HAP-1 (cell line): ENCODE measurements at places on chromosomes 6 and 20.

GRCh38 chr6:134982161-134982560 lies 32.3 kb upstream of the ALDH8A1 start:
- DNase-seq, result no peak

GRCh38 chr6:36514554-36515456 lies 32.5 kb downstream of the STK38 start:
- no peak for DNase-seq

DNA sequence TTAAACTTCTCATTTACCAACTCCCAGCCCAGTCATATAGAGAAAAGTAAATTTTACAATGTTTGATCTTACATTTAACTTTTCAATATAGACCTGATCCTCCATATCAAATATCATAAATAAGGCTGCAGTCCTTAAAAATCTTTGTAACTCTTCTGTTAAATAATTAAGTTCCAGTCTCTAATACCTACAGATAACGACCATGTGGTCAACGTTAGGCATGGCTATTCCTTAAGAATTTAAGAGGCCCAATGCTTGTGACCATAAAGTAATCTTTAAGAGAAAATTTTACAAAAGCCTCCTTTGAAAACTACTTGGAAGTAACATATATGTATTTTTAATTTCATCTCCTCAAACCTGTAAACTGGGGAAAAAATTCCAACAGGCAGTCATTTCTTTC lies 1.6 kb downstream of the FBXO5 start:
- no peak for DNase-seq

DNA sequence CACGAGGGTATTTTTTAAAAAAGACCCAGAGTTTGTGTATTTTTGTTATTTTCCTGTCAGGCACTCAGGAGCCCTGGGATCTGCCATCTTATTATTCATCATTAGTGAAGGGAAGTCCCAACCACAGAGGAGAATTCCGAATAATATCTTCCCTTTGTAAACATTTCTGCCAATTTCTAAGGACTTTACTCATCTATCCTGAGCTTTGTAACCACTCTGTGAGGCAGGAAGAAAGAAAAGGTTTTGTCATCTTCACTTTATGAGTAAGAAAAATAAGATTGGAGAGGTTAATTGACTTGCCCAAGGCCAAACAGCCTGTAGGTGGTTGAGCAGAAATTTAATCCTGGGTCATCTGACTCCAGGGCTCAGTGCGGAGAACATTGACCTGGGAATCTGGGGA lies 23.0 kb upstream of the IYD start:
- no peak for DNase-seq

- DNase-seq, result peak; percentile 26
These were observed 130.8 kb downstream of the JPH2 start for GRCh38 chr20:44056010-44056698.

GRCh38 chr6:138498629-138499302 lies 528 bp downstream of the NHSL1 start:
- peak; percentile 81 for DNase-seq

- DNase-seq, result no peak
These were observed 1.0 kb downstream of the NR2E1 start for GRCh38 chr6:108166664-108167448.

DNA sequence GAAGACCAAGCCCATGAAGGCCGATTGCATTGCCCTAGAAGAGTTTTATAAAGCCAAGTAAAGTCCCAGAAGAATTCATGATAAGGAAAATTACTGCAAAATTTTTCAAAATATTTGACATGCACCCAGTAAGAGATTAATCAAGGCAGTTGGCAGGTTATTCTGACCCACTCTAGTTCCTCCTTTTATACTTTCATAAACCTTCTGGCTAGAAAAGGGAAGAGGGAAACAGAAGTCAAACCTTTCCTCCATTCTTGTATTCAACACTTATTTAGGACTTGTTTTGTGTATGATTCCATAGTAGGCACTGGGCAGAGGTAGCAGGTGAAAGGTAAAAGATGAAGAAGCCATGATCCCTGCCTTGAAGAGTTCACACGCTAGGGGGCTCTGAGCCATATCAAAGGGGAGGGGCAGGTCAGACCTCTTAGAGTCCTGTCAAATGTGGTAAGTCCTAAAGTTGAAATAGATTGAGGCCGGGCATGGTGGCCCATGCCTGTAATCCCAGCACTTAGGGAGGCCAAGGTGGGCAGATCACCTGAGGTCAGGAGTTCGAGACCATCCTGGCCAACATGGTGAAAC lies 85.4 kb downstream of the NDUFAF5 start:
- DNase-seq, result no peak

- DNase-seq, result no peak
These were observed 5.5 kb upstream of the CDSN start for GRCh38 chr6:31125586-31126363.

DNA sequence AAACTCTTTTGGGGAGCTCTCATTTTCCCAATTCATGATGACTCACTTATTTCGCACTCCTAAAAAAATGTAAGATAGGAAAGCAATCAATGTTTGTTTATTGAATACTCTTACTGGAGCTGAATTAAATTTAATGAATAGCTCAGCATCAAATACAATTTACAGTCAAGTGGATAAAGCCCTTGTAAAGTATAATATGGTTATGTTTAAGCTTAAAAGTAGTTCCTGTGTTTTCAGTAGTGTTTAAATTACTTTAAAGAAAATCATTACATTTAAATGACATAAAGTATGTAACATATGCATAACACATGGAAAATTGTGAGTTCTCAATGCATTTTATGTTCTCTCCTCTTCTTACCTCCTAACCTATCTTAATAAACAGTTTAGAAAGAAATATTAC lies at the start of gene OR2B3:
TSS of gene OR2B3 (minus strand) at position 101 of the 400 bp plus-strand sequence. CDS start at position 36, 65 bp downstream.
- no peak for DNase-seq

DNA sequence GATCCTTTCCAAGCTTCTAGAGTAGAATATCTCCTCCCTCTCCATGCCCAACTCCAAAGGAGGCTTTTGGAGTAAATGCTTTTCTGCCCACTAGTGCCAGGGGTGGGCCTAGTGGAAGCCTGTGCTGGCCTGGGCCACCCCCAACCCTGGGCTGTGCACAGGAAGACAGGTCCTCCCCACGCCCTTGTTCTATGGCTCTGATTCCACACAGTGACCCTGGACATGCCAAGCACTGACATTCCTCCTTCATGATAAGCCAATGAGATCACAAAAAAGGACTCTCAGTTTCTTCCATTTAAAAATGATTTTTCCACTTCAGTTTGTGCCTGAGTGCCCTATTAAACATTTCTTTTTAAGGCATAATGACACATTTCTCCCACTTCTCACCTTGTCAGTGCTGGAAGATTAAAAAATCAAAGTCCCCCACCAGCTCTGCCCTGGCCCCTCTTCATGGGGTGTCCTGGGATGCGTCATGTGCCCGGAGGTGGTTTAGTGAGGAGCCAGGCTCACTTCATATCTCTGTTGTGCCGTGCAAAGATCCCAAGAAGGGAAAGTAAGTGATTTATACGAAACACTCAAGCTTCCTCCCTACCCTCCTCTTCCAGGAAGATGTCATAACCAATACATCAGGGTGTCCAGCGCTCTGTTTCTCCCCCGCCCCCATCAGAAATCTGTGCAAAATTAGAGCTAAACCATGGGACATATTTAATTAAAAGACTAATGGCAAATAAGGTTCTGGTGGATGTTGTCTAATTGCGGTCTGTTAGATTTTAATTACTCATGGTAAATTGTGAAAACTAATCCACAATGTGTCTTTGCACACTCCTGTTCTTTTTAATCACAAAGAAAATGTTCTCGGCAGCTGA lies 255.0 kb downstream of the NRN1 start:
- no peak for DNase-seq

- DNase-seq, result no peak
These were observed 425.2 kb upstream of the OPRM1 start for GRCh38 chr6:153613719-153614455.

DNA sequence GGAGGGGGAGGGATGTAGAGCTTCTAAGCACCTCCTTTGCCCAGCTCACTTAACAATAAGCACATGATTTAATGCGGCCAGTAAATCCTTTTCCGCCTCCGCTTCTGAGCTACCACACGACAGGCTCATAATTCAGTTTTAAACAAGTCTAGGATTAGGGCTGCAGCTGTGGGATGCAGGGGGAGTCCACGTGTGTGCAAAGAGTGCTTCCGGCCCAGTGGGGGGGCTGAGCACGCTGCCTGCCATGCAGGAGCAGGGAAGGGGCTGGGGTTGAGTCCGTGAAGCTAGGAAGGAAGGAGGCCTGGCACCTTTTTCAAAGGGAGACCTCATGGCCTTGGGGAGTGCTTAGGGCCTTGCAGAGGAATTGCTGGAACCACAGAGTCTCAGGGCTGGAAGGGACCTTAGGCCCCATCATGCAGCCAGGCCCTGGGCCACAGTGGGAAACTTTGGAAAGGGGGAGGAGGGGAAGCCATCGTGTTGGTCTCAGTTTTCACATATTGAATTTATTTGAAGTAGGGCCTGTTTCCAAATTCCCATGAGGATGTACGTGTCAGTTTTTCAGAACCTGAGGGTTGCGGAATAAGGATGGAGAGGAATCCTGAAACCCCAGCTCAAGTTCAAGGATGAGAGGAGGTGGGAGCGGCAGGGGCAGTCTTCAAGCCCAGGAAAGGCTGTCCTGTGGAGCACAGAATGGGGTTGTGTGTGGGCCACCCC lies 96.1 kb downstream of the VEGFA start:
- peak; percentile 45 for DNase-seq

GRCh38 chr6:164897523-164898235 lies 411.7 kb downstream of the C6orf118 start:
- peak; percentile 20 for DNase-seq

GRCh38 chr6:25107218-25107617 lies 171.5 kb upstream of the RIPOR2 start:
- DNase-seq, result no peak

DNA sequence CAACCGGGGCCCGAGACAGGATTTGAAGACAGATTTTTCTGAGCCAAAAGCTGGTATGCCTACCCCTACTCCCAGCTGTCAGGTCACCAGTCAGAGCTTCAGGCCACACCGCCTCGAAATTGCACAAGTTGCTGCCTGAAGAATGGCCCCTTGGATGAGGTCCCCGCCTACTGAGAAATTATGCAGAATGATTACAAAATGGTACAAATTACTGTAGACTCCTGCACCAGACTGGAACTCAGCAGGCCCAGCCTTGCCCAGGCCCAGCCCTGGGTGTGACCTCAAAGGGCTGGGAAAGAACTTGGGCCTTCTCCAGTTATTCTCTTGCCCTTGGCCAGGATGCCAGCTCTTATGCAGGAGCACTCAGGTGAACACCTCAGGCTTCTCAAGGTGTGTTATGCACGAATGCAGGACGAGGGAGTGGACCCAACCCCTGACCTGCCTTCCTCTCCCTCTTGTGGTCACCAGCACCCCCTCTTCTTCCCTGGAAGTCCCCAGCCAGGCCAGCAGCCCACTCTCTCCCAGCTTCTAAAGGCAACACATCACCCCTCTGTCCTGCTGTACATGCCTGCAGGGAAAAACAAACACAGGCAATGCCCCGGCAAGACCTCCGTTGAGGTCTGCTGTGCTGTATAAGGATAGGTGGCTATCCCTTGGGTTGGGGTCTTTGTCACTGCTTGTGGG lies 88.7 kb upstream of the NAA20 start:
- DNase-seq, result no peak

- no peak for DNase-seq
These were observed 11.4 kb downstream of the CRISP3 start for GRCh38 chr6:49732781-49733180.

DNA sequence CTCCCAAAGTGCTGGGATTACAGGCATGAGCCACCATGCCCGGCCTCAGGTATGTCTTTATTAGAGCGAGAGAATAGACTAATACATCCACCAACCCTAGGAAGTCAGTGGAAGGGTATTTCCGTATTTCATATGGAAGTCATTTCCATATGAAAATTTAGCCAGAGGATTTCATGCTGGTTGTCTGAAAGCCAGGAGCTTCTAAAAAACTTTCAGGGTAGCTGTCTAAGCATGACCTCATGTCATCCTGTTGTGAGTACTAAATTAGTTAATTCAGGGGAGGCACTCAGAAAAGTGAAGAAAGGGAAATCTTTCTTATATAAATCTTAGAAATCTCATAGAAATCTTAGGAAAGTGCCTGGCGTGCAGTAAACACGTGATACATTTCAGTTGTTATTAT lies 16.5 kb downstream of the SLC52A3 start:
- DNase-seq, result no peak

DNA sequence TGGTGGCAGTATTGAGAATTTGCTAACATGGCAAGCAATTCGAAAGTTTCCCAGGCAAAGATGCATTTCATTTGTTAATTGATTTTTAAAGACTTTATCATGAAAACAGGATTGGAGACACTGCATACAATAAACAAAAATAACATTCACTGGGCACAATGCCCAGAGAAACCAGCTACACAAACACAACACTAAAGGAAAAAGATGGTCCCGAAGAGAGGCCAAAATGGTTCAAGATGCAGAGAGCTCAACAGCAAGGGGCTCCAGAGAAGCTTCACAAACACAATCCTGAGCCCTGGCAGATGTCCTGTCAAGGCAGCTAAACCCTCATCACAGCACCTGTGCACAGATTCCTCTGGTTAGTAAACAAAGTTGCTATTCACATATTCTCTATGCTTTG lies 79.3 kb downstream of the INSM1 start:
- DNase-seq, result no peak

- DNase-seq, result no peak
These were observed 74.9 kb upstream of the CLDN20 start for GRCh38 chr6:155188707-155189496.

DNA sequence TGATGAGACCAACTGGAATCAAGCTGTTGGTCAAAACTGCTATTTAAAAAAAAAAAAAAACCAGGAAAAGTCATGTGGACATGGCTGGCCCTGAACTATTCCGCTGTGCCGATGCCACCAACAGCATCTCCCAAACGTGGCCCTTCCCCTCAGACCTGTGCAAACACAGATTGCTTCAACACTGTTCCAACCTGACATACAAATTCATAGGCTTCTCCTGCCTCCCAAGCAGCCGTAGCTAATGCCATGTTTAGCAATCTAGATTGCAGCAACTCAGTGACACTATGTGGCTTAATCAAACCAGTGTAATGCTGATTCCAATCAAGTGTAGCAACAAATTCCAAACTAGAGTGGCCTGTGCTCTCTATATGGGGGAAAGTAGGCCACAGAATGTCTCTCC lies 16.2 kb downstream of the PRKN start:
- DNase-seq, result no peak

GRCh38 chr6:42914546-42914945 lies 1.3 kb upstream of the PTCRA start:
- no peak for DNase-seq

DNA sequence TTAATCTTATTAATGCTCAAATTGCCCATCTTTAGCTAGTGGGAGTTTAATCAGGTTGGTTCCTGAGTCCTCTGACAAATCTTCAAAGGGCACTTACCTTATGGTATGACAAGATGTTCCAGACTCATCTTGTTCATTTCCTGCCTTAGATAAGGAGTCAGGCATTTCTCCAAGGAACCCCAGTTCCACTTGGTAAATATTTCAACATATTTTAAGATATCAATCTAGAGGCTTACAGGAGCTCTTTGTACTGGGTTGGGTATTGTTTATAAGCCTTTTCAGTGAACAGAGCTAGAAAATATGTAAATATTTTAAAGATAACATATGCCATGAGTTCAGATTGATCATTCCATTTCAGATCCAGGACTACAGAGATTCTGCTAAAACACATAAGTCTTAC lies 159.8 kb downstream of the RCAN2 start:
- DNase-seq, result no peak
